Stimulated activated CD8-positive, alpha-beta memory T cell treated with anti-CD3 and anti-CD28 coated beads, Interleukin-4, amount 100 ng/mL, for 24 hours (primary cell): ENCODE measurements at places on chromosomes 3 and 15.

DNA sequence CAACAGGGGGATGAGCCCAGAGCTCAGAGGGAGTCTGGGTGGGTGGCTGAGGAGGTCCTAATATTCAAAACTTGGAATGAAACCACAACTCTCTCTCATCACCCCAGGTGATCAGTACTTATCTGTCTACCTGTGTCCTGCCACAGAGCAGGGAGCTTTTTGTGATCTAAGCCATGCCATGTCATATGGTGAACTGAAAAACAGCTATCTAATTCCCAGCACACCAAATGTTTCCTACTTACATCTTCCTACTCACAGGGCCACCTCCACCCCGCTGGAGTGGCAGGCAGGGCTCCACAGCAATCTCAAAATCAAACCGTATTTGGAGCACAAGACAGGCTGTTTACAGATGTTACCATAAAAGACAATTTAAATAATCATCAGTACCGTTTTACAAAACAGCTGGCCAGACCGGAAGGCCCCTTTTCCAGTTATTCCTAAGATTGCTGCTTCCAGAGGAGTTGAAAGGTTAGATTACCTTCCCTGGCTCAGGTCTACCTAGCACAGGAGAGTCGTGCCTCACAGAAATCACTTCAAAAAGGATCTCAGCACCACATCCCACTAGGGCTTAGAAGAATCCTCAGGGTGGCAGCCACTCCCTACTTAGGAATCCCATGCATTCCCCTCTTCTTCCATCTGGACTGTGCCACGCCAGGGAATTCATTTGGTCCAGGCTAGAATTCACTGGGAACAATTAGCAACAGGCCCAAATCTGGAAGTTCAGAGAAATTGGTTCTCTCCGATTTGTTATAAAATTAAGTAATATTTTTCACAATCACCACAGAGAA lies 226.6 kb upstream of the IL12A start:
- no peak for DNase-seq

- DNase-seq, result no peak
Measured at GRCh38 chr3:14110699-14111098, 14.0 kb downstream of the CHCHD4 start.

DNA sequence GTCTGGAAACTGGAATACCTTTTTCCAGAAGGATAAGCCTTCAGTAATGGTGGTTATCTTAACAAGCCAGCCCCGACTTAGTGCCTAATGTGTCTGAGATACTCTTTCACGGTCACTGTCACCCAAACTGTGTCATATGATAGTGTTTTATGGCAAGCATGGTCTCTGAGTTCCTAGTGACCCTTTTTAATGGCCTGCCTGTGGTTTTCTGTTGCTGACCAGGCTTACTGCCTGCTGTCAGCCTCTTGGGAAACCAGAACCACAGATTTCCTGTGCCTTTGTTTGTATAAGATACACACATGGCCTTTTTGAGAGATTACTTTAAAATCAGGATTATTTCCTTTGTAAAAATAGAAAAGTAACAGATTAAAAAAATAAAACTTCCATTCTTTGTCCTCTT lies 22.4 kb downstream of the HPS3 start:
- DNase-seq, result no peak

DNA sequence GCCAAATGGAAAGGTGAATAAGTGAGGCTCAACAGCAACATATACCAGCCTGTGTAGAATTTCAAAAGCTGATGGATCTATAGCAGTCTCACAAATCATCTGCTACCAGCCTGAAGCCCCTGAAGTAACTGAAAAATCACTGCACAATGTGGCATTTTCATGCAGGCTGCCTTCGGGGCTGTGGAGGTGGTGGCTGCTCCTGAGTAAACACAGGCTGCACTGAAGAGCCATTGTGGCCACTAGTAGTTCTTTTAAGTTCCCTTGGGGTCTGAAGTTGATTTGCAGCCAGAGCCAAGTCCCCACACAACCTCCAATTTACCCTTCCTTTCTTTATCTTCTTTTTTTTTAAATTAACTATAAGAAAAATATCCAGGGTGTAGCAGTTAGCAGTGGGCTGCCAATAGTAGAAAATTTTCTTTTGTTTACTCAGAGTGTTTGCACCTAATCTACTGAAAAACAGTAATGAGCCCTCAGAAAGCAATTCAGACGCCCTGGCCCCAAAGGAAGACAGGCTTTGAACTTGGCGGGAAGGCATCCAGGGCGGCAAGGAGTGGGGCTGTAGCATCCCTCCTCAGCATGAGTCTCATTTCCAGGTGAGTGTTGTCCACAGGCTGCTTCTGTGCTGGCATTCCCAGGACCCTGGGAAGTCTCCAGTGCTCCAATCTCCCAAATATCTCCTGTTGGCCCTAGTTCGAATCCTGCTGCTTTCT lies 13.3 kb upstream of the SUSD5 start:
- no peak for DNase-seq

- DNase-seq, result no peak
Measured at GRCh38 chr3:106125321-106125720, 256.5 kb upstream of the CBLB start.
